ENCODE measurements at places on chromosomes 1 and 21. TPM values are rescaled to one million over a fixed set of nuclear protein-coding genes. Genes with fewer than 3 reads are reported as not detected.

The NCAM2 gene
- polyA plus RNA-seq = 4.1 TPM

The GPR52 gene
- polyA plus RNA-seq = 0.08 TPM

The CD2 gene
- not detected for polyA plus RNA-seq

The SLAMF9 gene
- polyA plus RNA-seq = 0.19 TPM

The KRTAP27-1 gene
- not detected for polyA plus RNA-seq

The PRMT2 gene
- 274 TPM for polyA plus RNA-seq

All from SK-N-SH (cell line).